ENCODE measurements at places on chromosomes 6 and 20. TPM values are rescaled to one million over a fixed set of nuclear protein-coding genes. Genes with fewer than 3 reads are reported as not detected.

GRCh38 chr6:169194737-169195136 is 58.9 kb downstream of the THBS2 start:
- no peaks in the 10 kb centered on the region for H3K27me3 ChIP-seq
- H3K4me3 ChIP-seq: no peak overlapping the region
- no peak for DNase-seq
- peaks cover 37% of the 10 kb centered on the region for H3K4me1 ChIP-seq
- peaks cover 11% of the 10 kb centered on the region for H3K36me3 ChIP-seq

The STMND1 gene
- total RNA-seq: not detected

The FGD2 gene
- total RNA-seq: not detected

The EYS gene
- not detected for total RNA-seq

DNA sequence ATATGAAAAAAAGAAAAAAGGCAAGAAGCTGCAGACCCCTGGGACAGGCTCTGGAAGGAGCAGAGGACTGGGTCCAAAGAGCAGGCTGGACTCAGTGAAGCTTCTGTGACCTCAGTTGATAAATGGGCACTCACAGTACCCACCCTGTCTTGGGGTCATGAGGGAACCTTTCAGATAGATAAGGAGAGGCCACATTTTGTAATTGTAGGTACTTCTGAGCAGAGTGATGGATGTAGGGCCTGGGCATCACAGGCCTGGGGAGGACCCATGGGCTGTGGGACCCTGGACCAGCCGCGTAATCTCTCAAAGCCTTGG is 79.3 kb downstream of the SLC24A3 start:
- H3K4me3 ChIP-seq: no peak overlapping the region
- H3K36me3 ChIP-seq: no peaks in the 10 kb centered on the region
- no peak overlapping the region for H3K27ac ChIP-seq
- no peaks in the 10 kb centered on the region for H3K27me3 ChIP-seq
- DNase-seq: peak; percentile 67
- H3K4me1 ChIP-seq: no peaks in the 10 kb centered on the region

The ZFP57 gene
- not detected for total RNA-seq

- H3K27ac ChIP-seq: no peak overlapping the region
- no peak for DNase-seq
- H3K4me3 ChIP-seq: no peak overlapping the region
- no peaks in the 10 kb centered on the region for H3K36me3 ChIP-seq
- peaks cover 5% of the 10 kb centered on the region for H3K27me3 ChIP-seq
- no peaks in the 10 kb centered on the region for H3K4me1 ChIP-seq
Observed at GRCh38 chr6:437037-437392, 45.5 kb downstream of the IRF4 start.

The OGFRL1 gene
- total RNA-seq: 12.6 TPM

DNA sequence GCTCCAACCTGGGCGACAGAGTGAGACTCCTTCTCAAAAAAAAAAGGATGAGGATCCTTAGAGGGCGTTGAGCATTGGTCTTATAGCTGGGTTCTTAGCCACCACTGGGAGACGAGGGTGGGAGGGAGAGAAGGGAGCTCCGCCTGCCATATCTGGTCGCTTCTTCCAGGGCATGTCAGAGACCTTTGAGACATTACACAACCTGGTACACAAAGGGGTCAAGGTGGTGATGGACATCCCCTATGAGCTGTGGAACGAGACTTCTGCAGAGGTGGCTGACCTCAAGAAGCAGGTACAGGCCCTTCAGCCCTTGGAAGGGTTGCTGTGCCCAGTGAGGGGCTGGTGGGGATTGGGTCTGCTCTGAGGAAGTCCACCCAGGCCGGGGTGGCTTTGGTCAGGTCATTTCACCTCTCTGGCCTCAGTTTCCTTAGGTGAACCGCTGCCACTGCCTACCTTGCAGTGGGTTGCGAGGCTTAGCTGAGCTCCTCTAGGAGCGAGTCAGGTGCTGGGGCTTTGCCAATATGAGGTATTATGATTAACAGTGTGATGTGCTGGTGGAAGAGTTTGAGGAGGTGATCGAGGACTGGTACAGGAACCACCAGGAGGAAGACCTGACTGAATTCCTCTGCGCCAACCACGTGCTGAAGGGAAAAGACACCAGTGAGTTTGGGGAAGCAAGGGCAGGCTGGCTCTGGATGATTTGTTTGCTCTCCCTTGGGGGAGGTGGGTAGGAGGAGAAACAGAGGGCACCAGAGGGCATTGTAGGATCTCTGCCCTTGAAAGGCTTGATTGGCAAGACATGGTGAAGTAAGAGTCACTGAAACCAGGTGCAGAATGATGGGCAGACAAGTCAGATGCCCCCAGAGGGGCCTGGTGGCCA is 8.5 kb downstream of the CNPY3 start:
- H3K4me1 ChIP-seq: peaks cover 2% of the 10 kb centered on the region
- no peak overlapping the region for H3K4me3 ChIP-seq
- H3K36me3 ChIP-seq: peaks cover 21% of the 10 kb centered on the region

DNA sequence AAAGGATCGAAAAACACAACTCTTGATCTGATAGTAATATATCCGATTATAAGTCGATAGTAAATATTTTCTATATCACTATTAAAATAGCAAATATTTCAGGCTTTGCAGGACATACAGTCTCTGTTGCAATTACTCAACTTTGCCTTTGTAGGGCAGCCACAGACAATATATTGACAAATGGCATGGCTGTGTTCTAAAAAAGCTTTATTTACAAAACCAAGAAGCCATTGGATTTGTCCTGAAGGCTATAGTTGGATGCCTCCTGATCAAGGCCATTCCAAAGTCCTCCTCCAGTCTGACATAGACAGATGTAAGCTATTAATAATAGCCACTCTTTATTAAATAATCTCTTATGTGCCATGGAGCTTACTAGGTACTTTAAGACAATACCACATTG is 5.9 kb downstream of the OCSTAMP start:
- no peaks in the 10 kb centered on the region for H3K27me3 ChIP-seq
- no peaks in the 10 kb centered on the region for H3K36me3 ChIP-seq
- no peak overlapping the region for H3K4me3 ChIP-seq
- H3K27ac ChIP-seq: no peak overlapping the region

The CYP24A1 gene
- total RNA-seq: not detected

GRCh38 chr20:48531505-48531904 is 296.3 kb downstream of the PREX1 start:
- DNase-seq: no peak
- no peak overlapping the region for H3K4me3 ChIP-seq
- H3K27ac ChIP-seq: no peak overlapping the region
- H3K36me3 ChIP-seq: no peaks in the 10 kb centered on the region

The C6orf141 gene
- total RNA-seq: not detected

- no peaks in the 10 kb centered on the region for H3K36me3 ChIP-seq
- no peak overlapping the region for H3K4me3 ChIP-seq
- H3K27me3 ChIP-seq: peaks cover 8% of the 10 kb centered on the region
- no peak for DNase-seq
Observed at GRCh38 chr6:69416776-69417175, 380.0 kb downstream of the LMBRD1 start.

DNA sequence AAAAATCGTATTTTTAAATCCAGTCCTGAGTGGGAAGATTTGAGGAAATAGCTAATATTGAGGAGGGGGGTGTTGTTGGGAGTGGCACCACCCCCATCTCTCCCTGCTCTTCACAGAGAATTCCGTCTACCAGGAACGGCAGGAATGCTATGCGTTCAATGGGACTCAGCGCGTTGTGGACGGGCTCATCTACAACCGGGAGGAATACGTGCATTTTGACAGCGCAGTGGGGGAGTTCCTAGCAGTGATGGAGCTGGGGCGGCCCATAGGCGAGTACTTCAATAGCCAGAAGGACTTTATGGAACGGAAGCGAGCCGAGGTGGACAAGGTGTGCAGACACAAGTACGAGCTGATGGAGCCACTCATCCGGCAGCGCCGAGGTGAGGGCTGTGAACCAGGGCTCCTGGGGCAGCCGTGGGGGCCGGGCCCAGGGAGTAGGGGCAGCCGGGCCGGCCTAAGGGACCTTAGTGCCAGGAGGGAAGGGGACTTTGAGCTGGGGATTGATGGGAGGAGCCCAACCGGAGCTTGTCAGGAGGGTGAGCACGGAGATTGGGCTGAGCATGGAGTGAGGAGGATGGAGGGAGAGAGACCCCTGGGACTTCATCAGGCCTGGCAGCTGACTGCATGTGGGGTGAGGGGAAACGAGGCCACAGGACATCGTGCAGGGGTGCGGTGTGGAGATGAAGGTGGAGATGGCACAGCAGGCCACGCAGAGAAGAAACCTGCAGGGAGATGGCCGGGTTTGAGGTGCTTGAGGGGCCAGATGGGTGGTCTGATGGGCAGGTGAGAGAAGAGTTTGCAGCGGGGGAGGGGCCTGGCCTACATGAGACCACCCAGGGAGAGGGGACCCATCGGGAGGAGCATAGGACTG is 41.3 kb downstream of the HLA-DPB1 start:
- no peak overlapping the region for H3K4me3 ChIP-seq
- H3K36me3 ChIP-seq: no peaks in the 10 kb centered on the region
- DNase-seq: peak; percentile 80
- peaks cover 8% of the 10 kb centered on the region for H3K4me1 ChIP-seq
- H3K27me3 ChIP-seq: peaks cover 85% of the 10 kb centered on the region
- H3K27ac ChIP-seq: no peak overlapping the region

DNA sequence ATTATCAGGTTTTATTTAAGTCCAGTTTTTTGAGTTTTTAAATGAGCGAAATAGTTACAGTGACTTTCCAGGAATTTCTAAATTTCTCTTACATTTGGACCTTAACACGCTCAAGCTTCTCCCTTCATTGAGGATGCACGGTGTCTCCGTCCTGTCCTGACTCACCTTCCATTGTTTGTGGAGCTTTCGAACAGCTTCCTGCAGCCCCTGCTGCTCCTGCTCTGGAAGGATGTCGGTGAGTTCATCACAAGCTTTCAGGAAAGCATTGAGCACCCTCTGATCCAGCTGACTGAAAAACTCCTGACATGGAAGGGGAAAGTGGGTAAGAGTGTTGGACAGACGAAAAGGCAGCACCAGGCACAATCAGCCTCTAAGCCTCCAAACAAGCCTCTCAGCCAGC is 183.7 kb downstream of the SYNE1 start:
- no peaks in the 10 kb centered on the region for H3K36me3 ChIP-seq
- no peaks in the 10 kb centered on the region for H3K4me1 ChIP-seq
- no peak for DNase-seq
- H3K27me3 ChIP-seq: no peaks in the 10 kb centered on the region
- no peak overlapping the region for H3K4me3 ChIP-seq

- DNase-seq: no peak
- peak overlapping the region; percentile 97 for H3K4me3 ChIP-seq
- peak overlapping the region; percentile 98 for H3K27ac ChIP-seq
- H3K27me3 ChIP-seq: no peaks in the 10 kb centered on the region
Observed at GRCh38 chr6:21595285-21596144, 2.0 kb downstream of the SOX4 start.

The HLA-DRB1 gene
- not detected for total RNA-seq

GRCh38 chr6:111541026-111541681 is 58.1 kb upstream of the REV3L start:
- peak overlapping the region; percentile 37 for H3K27ac ChIP-seq
- peaks cover 22% of the 10 kb centered on the region for H3K4me1 ChIP-seq
- H3K27me3 ChIP-seq: no peaks in the 10 kb centered on the region
- peaks cover 2% of the 10 kb centered on the region for H3K36me3 ChIP-seq
- no peak overlapping the region for H3K4me3 ChIP-seq
- no peak for DNase-seq

The BLTP3A gene
- 18.4 TPM for total RNA-seq

DNA sequence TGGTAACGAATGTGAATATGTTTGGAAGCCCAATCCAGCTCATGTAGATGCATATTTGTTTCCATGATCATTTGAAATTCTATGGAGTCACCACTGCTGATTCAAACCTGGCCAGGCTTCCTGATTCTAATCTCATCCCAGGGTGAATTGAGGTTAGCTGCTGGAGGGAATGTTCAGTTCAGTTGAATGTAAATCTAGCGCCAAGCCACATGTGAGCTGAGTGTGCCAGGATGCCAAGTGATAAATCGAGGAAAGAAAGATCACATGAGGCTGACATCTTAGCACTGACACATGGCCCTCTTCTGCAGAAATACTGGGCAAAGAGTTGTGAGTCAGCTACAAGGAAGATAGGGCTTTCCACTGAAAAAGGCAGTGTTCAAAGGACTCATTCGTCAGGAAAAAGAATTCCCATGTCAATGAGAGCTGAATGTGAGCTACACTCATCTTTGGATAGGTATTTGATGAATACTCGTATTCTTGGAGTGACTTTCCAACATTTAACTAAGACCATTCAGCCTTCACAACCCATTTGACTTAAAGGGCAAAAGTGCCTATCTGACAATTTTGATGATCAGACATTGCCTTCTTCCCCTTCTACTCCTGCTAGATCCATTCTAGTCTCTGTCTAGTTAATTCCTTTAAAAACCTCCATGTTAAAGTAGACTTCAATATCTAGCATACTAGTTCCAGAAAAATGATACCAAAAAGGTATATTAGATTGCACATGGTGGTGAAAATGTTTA is 172.1 kb downstream of the MTFR2 start:
- no peak overlapping the region for H3K4me3 ChIP-seq
- H3K36me3 ChIP-seq: no peaks in the 10 kb centered on the region
- DNase-seq: no peak
- H3K27ac ChIP-seq: no peak overlapping the region
- H3K4me1 ChIP-seq: peaks cover 9% of the 10 kb centered on the region

- no peak for DNase-seq
- H3K4me3 ChIP-seq: no peak overlapping the region
- H3K27ac ChIP-seq: peak overlapping the region; percentile 50
- no peaks in the 10 kb centered on the region for H3K27me3 ChIP-seq
- H3K36me3 ChIP-seq: no peaks in the 10 kb centered on the region
Observed at GRCh38 chr6:113882336-113883022, 25.3 kb downstream of the MARCKS start.

- DNase-seq: no peak
- no peaks in the 10 kb centered on the region for H3K36me3 ChIP-seq
Observed at GRCh38 chr20:53859684-53860083, 210.7 kb downstream of the BCAS1 start.

DNA sequence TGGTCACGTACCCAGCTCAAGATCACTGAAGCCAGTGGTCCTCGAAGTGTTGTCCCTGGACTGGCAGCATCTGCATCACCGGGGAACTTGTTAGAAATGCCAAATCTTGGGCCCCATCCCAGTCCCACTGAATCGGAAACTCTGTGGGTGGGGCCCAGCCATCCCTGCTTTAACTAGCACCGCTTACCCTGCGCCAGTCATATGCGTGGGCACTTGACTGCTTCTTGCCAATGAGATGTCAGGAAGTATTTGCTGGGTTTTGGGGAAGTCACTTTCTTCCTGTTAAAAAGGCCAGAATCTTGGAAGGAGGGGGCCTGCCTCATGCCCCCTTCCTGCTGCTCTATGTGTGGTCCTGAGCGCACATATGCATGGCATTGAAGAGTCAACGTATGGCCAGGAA is 11.7 kb upstream of the SULF2 start:
- no peaks in the 10 kb centered on the region for H3K36me3 ChIP-seq
- H3K4me3 ChIP-seq: no peak overlapping the region
- no peak overlapping the region for H3K27ac ChIP-seq
- H3K27me3 ChIP-seq: peaks cover 16% of the 10 kb centered on the region
- DNase-seq: no peak

GRCh38 chr6:88376768-88377387 is 210.7 kb upstream of the CNR1 start:
- peaks cover 7% of the 10 kb centered on the region for H3K27me3 ChIP-seq
- H3K4me1 ChIP-seq: peaks cover 22% of the 10 kb centered on the region
- no peak overlapping the region for H3K4me3 ChIP-seq
- no peaks in the 10 kb centered on the region for H3K36me3 ChIP-seq
- DNase-seq: no peak

- H3K27me3 ChIP-seq: peaks cover 60% of the 10 kb centered on the region
- peaks cover 4% of the 10 kb centered on the region for H3K4me1 ChIP-seq
- H3K36me3 ChIP-seq: no peaks in the 10 kb centered on the region
- DNase-seq: no peak
Observed at GRCh38 chr6:33812669-33813068, 8.9 kb upstream of the MLN start.

GRCh38 chr20:53660947-53661381 is 67.3 kb upstream of the ZNF217 start:
- no peak for DNase-seq
- peak overlapping the region; percentile 29 for H3K27ac ChIP-seq
- H3K4me3 ChIP-seq: no peak overlapping the region
- peaks cover 30% of the 10 kb centered on the region for H3K4me1 ChIP-seq
- no peaks in the 10 kb centered on the region for H3K27me3 ChIP-seq
- H3K36me3 ChIP-seq: no peaks in the 10 kb centered on the region

Measured in osteocyte (in vitro differentiated cells).